ENCODE measurements at places on chromosomes 13 and 19. TPM values are rescaled to one million over a fixed set of nuclear protein-coding genes. Genes with fewer than 3 reads are reported as not detected.

The SRRM5 gene
- 0.51 TPM for total RNA-seq

The ZNF554 gene
- total RNA-seq: 3.4 TPM

The IGFLR1 gene
- 8.1 TPM for total RNA-seq

- H3K4me3 ChIP-seq: no peak overlapping the region
- no peaks in the 10 kb centered on the region for H3K4me1 ChIP-seq
- DNase-seq: peak; percentile 25
- H3K27me3 ChIP-seq: peaks cover 2% of the 10 kb centered on the region
- no peaks in the 10 kb centered on the region for H3K36me3 ChIP-seq
- no peak overlapping the region for H3K27ac ChIP-seq
Measured at GRCh38 chr13:112111239-112111857, 44.4 kb downstream of the SOX1 start.

- H3K4me1 ChIP-seq: no peaks in the 10 kb centered on the region
- H3K36me3 ChIP-seq: no peaks in the 10 kb centered on the region
- peak; percentile 62 for DNase-seq
- no peak overlapping the region for H3K4me3 ChIP-seq
Measured at GRCh38 chr13:111046590-111047141, 68.4 kb upstream of the ARHGEF7 start.

DNA sequence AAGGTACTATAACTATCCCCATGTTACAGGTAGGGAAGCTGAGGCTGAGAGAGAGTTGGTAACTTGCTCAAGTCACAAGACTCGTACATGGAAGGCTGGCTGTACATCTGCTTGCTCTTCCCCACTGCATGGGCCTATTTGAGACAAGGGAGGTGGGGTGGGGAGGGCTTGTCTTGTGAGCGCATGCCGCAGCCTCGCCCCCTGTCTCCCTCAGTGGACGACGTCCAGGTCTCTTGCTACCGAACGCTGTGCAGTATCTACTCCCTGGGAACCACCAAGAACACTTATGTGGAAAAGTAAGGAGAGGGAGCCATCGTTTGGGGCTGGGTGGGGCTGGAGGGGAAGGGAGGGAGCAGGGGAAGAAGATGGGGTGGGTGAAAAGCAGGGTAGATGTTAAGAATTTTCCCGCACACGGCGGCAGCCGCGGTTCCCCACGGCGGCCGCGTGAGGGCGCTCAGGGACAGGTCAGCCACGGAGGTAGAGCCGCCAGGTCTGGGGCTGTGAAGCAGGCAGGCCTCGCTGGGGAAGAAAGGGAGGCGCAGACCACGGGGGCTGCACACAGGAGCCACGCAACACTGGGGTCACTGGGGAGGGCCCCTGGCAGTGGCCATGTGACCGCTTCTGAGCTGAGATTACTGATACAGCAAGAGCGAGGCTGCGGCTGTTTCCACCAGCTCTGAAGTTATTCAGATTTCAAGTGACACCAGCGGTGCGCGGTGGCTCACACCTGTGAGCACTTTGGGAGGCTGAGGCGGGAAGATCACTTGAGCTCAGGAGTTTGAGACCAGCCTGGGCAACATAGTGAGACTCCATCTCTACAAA, 81.5 kb downstream of the RYR1 start:
- no peaks in the 10 kb centered on the region for H3K4me1 ChIP-seq
- no peak overlapping the region for H3K27ac ChIP-seq
- H3K36me3 ChIP-seq: no peaks in the 10 kb centered on the region
- no peak overlapping the region for H3K4me3 ChIP-seq
- peak; percentile 73 for DNase-seq

GRCh38 chr13:75399168-75399878, 82.6 kb downstream of the TBC1D4 start:
- H3K27me3 ChIP-seq: no peaks in the 10 kb centered on the region
- H3K4me1 ChIP-seq: no peaks in the 10 kb centered on the region
- H3K4me3 ChIP-seq: no peak overlapping the region
- H3K27ac ChIP-seq: no peak overlapping the region

DNA sequence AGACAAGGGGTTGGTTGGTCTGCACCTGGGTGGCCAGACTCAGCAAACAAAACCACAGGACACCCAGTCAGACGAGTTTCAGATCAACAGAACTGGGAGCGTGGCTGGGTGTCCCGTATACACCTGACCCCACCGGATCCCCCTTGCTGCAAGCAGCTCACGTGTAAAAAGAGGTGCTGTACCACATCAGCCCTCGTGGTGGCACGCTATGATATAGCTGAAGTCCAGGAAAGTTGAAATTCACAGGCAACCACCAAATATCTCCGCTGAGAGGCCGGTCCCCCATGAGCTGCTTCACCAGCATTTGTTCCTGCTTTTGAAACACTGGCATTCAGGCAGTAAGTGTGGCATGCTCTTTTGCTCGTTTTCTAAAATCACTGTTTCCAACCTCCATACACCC, 92.3 kb downstream of the TUBA3C start:
- no peak overlapping the region for H3K4me3 ChIP-seq
- no peak for DNase-seq
- no peaks in the 10 kb centered on the region for H3K27me3 ChIP-seq
- H3K4me1 ChIP-seq: no peaks in the 10 kb centered on the region
- H3K27ac ChIP-seq: no peak overlapping the region

GRCh38 chr13:29507356-29507755, 88.1 kb downstream of the SLC7A1 start:
- no peak for DNase-seq
- H3K36me3 ChIP-seq: no peaks in the 10 kb centered on the region
- no peak overlapping the region for H3K4me3 ChIP-seq

GRCh38 chr13:109735436-109735966, 50.9 kb downstream of the IRS2 start:
- H3K4me3 ChIP-seq: no peak overlapping the region
- H3K36me3 ChIP-seq: no peaks in the 10 kb centered on the region
- H3K4me1 ChIP-seq: no peaks in the 10 kb centered on the region
- DNase-seq: no peak
- no peaks in the 10 kb centered on the region for H3K27me3 ChIP-seq

- no peak for DNase-seq
- H3K4me3 ChIP-seq: no peak overlapping the region
- no peaks in the 10 kb centered on the region for H3K4me1 ChIP-seq
- no peaks in the 10 kb centered on the region for H3K27me3 ChIP-seq
- H3K36me3 ChIP-seq: no peaks in the 10 kb centered on the region
Measured at GRCh38 chr13:112170823-112171569, 104.0 kb downstream of the SOX1 start.

DNA sequence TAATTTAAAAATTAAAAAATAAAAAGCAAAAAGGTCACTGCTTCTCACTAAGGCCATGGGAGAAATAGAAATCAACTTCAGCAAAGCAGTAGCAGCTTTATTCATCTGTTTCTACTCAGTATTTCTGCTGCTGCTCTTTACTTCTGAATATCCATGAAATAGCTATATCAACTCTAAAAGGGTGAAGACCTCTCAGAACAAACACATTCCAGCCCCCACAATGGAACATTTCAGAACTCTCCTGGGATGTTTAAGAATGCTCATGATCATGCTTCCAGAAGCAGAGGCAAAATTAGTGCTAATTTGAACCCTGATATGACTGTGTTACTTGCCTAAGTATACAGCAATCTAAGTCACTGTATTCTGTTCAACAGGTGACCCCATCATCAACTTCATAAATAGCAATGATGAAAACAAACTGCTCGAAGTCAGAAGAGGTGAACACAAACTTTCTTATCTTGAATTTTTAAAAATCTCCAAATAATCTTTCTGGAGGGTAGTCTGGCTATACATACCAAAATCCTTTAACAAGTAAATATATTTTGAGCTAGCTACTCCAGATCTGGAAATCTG, 29.6 kb upstream of the DOCK9 start:
- H3K36me3 ChIP-seq: no peaks in the 10 kb centered on the region
- no peak overlapping the region for H3K4me3 ChIP-seq
- no peaks in the 10 kb centered on the region for H3K4me1 ChIP-seq

DNA sequence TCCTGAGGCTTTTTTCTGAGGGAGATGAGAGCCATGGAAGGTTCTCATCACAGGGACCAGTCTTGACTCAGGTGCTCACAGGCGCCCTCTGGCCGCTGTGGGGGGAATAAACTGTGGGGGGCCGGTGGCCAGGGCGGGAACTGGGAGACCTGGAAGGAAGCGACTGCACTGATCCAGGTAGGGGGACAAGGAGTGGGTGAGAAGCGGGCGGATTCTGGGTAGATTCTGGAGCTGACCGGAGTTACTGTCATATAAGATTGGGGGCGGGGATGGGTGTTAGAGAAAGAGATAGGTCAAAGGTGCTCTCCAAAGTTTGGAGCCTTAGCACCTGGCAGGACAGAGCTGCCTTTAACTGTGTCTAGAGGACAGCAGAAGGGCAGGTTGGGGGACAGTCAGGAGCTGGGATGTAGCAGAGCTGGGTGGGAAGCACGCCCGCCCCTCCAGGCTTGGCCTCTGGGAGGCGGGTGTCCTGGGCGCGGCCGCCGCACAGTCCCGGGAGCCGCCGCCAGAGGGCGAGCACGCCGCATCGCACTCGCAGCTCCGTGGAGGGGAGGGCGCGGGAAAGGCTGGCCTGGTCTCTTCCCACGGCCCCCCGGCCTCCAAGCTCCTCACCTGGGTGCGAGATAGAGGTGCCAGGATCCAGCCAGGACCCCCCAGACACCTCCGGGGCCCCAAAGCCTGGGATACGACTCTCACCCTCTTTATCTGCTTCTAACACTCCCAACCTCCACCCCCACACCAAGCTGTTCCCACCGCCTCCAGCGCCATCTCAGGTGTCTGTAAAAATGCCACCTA, 4.2 kb upstream of the DAND5 start:
- H3K4me3 ChIP-seq: peak overlapping the region; percentile 25
- no peaks in the 10 kb centered on the region for H3K36me3 ChIP-seq
- H3K27ac ChIP-seq: no peak overlapping the region
- H3K4me1 ChIP-seq: no peaks in the 10 kb centered on the region
- no peaks in the 10 kb centered on the region for H3K27me3 ChIP-seq
- peak; percentile 82 for DNase-seq

- H3K27me3 ChIP-seq: no peaks in the 10 kb centered on the region
- no peak overlapping the region for H3K4me3 ChIP-seq
- H3K36me3 ChIP-seq: no peaks in the 10 kb centered on the region
- H3K27ac ChIP-seq: no peak overlapping the region
- H3K4me1 ChIP-seq: no peaks in the 10 kb centered on the region
Measured at GRCh38 chr19:2805991-2806649, 13.5 kb upstream of the ZNF554 start.

Measured in aorta (tissue), 5 donors.